Stimulated activated CD4-positive, alpha-beta T cell treated with anti-CD3 and anti-CD28 coated beads, TNF-alpha, amount 100 ng/mL, for 4 hours (primary cell): ENCODE measurements at places on chromosomes 7 and 10.

GRCh38 chr7:27191833-27192545 is 7.0 kb upstream of the HOXA11 start:
- DNase-seq = no peak

DNA sequence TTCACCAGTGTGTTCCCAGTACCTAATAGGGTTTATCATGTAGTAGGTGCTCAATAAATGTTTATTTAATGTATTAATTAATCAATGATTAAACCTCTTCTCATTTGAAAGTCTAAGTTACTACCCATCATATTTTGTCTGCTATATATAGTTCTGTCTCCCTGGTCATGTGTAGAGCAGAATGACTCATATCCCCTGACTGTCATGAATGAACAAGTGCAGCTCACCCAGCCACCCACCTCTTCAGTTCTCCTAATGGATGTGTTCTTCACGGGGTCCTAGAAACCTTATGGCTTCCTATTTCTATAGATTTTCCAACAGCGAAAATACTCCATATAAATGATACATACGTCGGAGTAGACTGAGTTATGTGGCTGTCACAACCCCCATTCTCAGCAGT is 64.5 kb downstream of the HIF1AN start:
- no peak for DNase-seq

- DNase-seq = no peak
Observed at GRCh38 chr10:36452851-36453250, 672.5 kb upstream of the ANKRD30A start.

DNA sequence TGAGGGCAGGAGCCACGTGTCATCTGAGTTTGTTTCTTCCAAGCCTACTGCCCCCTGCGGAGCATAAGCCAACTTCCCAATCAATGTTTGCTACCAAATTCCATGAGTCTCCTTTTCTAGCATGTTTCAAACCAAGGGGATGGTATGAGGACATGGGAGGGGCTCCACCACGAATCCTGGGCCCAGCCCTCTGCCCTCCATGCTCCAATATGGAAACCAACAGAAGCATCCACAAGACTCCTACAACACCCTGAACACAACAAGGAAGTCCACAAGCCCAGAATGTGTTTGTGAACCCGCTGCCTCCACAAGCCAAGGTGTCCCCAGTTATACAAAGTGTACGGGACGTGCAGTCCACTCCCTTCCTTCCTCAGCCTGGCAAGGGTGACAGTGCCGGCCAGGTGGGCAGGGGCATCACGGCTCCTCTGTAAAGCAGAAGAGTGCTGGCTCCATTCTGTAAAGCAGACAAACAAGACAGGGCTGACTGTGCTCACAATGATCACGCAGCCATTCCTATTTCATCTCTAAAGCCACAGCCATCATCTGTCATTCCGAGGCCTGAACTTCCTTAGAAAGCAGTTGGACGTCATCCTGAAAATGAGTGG is 466.1 kb downstream of the PTPRN2 start:
- no peak for DNase-seq

- DNase-seq = no peak
Observed at GRCh38 chr7:121073463-121074099, 85.1 kb downstream of the CPED1 start.
